ENCODE measurements at places on chromosomes 3 and 15. TPM values are rescaled to one million over a fixed set of nuclear protein-coding genes. Genes with fewer than 3 reads are reported as not detected.

DNA sequence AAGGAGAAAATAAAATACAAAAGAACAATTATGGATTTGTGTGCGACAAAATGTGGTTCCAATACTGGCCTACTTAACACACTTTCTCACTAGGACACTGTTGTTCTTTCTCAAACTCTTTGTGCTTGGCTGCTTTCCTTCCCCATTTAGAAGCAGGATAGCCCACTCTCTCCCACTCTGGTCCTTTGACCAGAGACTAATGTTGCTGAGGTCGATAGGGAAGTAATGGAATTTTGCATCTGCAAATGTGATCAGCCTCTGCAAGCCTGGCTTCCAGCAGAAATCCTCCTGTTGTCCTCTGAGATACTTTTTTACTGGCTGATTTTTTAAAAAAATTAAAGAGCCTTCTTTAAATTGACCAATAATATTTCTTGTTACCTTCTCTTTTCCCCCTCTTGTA lies 71.0 kb downstream of the PPM1L start:
- no peaks in the 10 kb centered on the region for H3K27me3 ChIP-seq
- no peaks in the 10 kb centered on the region for H3K4me1 ChIP-seq
- H3K36me3 ChIP-seq = no peaks in the 10 kb centered on the region
- H3K27ac ChIP-seq = no peak overlapping the region

DNA sequence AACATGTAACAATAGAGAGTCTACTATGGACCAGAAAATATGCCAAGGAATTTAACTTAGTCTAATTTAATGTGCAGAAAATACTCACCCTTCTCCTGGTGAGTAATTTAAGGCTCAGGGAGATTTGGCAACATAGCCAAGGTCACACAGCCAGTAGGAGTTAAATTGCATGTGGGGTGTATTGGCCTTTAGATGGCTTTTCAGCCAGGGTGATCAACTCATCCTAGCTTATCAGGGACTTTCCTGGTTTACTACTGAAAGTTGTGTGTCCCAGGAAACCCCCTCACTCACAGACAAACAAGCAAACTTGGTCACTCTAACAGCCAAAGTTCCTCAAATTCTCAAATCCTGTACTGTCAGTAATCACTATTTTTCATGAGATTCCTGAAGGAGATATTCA lies 2.6 kb upstream of the SLC9A9 start:
- H3K36me3 ChIP-seq = no peaks in the 10 kb centered on the region
- H3K27me3 ChIP-seq = peaks cover 2% of the 10 kb centered on the region
- no peak overlapping the region for H3K27ac ChIP-seq
- H3K4me3 ChIP-seq = no peak overlapping the region

DNA sequence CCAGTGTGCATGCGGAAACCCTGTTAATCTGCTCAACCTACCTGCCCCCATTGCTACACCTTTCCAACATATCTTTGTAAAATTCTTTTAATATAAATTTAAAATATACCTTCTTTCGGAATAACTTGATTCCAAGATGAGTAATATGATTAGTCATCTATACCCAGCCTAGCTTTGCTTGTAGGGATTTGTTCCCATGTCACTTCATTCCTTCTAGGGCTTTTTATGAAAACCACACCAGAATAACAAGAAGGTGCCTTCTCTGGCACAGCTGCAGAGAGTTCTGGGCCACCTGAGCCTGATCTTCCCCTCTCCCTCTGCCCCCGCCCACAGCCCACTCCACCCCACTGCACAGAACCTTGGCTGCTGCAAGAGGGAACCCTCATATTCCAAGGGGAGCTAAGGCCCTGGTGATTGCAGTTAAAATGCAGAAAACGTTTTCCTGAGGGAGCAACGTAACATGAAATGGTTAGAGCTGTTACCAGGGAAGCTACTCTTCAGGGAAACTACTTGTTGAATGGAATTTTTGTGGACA lies 38.6 kb upstream of the HACD2 start:
- no peak for DNase-seq
- H3K36me3 ChIP-seq = no peaks in the 10 kb centered on the region
- no peak overlapping the region for H3K4me3 ChIP-seq

- no peak overlapping the region for H3K4me3 ChIP-seq
- no peak for DNase-seq
- no peaks in the 10 kb centered on the region for H3K27me3 ChIP-seq
- H3K36me3 ChIP-seq = no peaks in the 10 kb centered on the region
- H3K4me1 ChIP-seq = peaks cover 4% of the 10 kb centered on the region
Measured at GRCh38 chr15:36409819-36410218, 169.6 kb upstream of the CDIN1 start.

DNA sequence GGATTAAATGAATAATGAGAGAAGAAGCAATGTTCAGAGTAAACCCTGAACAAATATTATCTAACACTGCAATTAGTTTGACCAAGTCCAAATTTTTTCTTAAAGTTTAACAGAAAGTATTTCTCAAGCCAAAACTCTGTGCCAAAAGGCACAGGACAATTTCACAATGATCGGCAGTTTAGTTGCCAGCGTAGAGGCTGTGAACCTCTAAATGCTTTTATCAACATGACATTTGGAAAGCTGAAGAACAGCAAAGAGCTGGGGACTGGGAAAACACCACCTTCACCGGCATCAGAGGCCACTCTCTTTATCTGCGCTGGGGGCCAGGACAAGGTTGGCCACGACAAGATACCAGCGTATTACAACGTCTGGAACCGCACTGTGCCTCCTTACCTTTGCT lies 125.6 kb downstream of the ADAMTS17 start:
- H3K4me3 ChIP-seq = no peak overlapping the region
- H3K4me1 ChIP-seq = no peaks in the 10 kb centered on the region
- H3K36me3 ChIP-seq = no peaks in the 10 kb centered on the region
- DNase-seq = no peak
- no peaks in the 10 kb centered on the region for H3K27me3 ChIP-seq
- H3K27ac ChIP-seq = no peak overlapping the region

DNA sequence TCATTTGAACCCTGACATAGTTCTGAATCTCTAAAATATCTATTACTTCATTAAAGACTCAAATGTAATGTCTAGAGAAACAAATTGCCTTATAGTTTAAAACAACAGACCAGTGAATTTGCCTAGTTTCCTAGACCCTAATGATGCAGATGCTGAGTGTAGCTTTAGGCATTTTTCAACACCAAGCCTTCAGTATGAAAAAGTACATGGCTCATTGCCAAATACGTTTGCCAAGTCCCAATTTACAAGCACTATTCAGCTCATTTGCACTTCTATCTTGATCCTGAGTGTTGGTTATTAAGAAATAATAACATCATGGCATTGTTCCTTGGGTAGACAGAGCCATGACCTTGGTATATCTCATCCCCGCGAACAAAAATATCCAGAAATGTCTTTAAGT lies 46.8 kb downstream of the EOMES start:
- H3K36me3 ChIP-seq = no peaks in the 10 kb centered on the region
- no peaks in the 10 kb centered on the region for H3K27me3 ChIP-seq

GRCh38 chr3:45874677-45875346 lies 11.5 kb upstream of the CCR9 start:
- no peak overlapping the region for H3K27ac ChIP-seq
- H3K27me3 ChIP-seq = no peaks in the 10 kb centered on the region
- DNase-seq = no peak
- H3K4me3 ChIP-seq = no peak overlapping the region

GRCh38 chr15:50202003-50202402 lies 20.0 kb downstream of the SLC27A2 start:
- no peak overlapping the region for H3K4me3 ChIP-seq
- no peaks in the 10 kb centered on the region for H3K27me3 ChIP-seq

DNA sequence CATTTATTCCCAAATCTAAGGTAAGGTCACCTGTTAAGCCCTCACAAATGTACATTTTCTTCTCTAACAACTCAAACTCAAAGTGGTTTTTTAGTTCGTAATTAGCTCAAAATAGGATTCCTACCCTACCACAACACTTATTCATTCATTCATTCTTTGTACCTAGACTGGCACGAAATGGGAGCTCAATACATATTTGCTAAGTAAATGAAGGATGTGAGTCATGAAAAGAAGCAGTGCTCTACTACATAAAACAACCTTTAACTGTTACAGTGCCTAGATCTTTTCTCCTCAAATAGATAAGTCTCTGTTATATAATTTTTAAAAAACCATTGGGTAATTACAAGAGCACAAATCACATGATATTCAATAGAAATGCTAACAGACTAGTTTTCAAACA lies 13.1 kb downstream of the RSL24D1 start:
- H3K36me3 ChIP-seq = peaks cover 60% of the 10 kb centered on the region
- H3K27me3 ChIP-seq = no peaks in the 10 kb centered on the region
- no peak overlapping the region for H3K27ac ChIP-seq
- no peak overlapping the region for H3K4me3 ChIP-seq
- no peak for DNase-seq

Gene ABCF3
- 101 TPM for total RNA-seq

Gene TRPC1
- total RNA-seq = 29.6 TPM

Data from Panc1 (cell line).